Activated CD4-positive, alpha-beta T cell treated with anti-CD3 and anti-CD28 coated beads for 36 hours (primary cell): ENCODE measurements at places on chromosomes 12 and 14.

DNA sequence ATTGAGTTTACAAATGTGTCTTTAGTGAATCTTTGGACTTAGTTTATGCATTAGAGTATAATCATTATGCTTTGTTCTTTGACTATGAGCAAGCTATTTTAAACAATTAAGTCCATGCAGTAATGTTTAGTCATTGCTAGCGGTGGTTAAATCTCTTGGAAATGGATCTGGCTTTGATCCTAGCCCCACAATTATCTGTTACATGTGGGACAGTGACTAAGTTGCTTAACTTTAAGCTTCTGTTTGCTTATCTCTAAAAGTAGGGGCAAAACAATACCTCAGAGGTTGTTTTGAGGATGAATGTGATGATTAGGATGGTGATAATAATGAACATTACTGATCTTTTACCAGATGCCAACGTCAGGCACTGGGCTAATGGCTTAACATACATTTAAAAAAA is 124.2 kb downstream of the NPAS3 start:
- DNase-seq: no peak

- no peak for DNase-seq
Measured at GRCh38 chr12:1130164-1130563, 139.1 kb downstream of the ERC1 start.

DNA sequence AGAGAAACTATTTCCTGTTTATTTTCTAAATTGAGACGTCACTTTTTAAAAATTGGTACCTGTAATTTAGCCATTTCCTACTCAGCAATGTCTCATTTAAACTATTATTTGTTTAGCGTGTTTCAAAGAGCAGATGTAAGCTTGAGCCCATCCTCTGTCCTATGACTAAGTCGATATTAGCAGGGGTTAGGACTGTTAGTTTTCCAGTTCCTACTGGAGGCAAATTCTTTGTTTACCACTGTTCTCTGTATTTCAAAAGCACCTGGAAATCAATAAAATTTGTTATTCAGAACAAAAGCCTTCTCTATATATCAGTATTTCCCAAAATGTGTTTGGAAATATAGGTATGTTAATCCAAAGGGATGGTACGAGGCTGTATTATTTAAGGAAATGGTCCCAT is 42.4 kb downstream of the MDM2 start:
- DNase-seq: no peak

GRCh38 chr12:57731411-57732080 is 7.0 kb downstream of the AGAP2 start:
- DNase-seq: no peak

DNA sequence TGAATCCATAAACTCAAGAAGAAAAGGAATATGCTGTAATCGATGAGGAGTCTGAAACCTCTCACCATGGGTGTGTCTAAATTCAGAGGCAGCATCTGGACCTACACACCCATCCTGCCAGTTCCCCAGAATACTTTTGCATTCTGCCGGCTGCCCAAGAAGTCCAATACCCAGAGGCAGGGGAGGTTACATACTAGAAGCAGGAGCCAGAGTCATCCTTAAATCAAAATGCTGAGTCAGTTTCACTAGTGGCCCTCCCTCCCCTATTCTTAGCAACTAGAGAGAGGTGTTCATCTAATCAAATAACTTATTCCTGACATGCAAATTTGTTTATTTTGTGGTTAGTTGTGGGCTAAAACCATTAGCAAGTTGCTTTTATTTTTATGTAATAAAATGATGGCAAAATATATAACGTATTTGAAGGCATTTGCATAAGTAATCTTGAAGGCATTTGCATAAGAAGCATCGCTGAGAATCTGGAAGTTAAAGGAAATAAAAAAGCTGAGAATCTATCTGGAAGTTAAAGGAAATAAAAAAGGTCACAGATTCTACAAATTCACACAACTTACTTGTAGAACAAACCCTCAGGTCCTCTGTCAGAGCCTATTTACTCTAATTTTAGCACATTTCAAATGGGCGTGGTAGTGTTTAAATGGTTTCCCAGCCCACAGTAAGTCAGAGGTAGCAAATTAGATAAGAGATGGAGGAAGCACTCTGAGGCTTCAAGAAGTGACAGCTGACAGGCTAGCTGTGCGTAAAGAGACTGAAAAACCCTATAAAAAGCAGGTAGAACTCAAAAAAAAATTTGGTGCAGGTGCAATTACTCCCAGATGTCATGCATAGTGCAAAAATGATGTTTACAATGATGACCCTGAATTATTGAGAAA is 7.8 kb downstream of the BHLHE41 start:
- DNase-seq: no peak

DNA sequence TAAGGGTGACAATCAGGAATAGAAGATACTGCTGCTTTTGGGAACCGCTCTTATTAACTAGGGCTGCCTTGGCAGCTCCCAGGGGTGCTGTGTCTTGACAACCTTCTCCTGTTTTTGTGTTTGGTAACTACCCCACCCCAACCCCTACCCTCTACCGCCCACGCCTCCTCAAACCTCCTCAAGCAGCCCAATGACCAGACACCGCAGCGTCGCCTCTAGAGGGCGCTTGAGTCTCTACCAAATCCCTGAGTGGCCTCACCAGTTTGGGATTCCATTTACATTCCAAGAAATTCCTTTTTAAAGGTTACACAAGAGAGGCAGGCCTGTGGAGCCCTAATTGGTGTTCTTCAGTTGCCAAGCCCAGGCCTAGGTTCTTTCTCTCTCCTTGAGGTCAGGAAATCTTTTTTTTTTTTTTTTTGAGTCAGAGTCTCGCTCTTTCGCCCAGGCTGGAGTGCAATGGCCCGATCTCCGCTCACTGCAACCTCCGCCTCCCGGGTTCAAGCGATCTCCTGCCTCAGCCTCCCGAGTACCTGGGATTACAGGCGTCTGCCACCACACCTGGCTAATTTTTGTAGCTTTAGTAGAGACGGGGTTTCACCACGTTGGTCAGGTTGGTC is 72.4 kb upstream of the USP44 start:
- DNase-seq: peak; percentile 59

GRCh38 chr12:2003676-2004112 is 563 bp downstream of the DCP1B start:
- no peak for DNase-seq

DNA sequence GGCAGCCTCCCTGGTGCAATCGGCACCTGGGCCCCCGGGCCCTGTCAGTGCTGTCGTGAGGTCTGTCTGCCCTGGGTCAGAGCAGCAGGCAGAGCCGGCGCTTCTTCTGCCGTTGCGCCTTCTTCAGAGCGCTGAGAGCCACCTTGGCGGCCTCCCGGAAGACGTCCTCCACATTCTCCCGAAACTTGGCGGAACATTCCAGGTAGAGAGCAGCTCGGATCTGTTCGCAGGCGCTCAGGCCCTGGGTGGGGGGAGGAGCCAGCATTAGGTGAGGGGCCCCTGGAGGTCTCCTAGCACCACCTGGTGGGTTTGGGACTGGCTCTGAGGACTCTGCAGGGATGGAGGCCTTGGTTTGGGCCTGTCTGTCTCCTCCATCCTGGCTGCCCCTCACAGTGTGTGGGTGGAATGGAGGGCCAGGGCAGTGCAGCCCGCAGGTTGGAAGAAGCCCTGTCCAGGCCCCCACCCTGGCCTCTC is 14.0 kb downstream of the RHOF start:
- no peak for DNase-seq

- no peak for DNase-seq
Measured at GRCh38 chr14:66802962-66803361, 295.0 kb downstream of the GPHN start.

- DNase-seq: no peak
Measured at GRCh38 chr12:15206831-15207389, 14.3 kb downstream of the RERG start.

- DNase-seq: peak; percentile 27
Measured at GRCh38 chr14:67668559-67668958, 5.9 kb downstream of the VTI1B start.

GRCh38 chr12:69639400-69640016 is 28.8 kb upstream of the LRRC10 start:
- DNase-seq: peak; percentile 79

- no peak for DNase-seq
Measured at GRCh38 chr12:94648578-94648977, 1.8 kb downstream of the TMCC3 start.

- DNase-seq: no peak
Measured at GRCh38 chr14:91745344-91745743, 13.5 kb upstream of the CATSPERB start.

DNA sequence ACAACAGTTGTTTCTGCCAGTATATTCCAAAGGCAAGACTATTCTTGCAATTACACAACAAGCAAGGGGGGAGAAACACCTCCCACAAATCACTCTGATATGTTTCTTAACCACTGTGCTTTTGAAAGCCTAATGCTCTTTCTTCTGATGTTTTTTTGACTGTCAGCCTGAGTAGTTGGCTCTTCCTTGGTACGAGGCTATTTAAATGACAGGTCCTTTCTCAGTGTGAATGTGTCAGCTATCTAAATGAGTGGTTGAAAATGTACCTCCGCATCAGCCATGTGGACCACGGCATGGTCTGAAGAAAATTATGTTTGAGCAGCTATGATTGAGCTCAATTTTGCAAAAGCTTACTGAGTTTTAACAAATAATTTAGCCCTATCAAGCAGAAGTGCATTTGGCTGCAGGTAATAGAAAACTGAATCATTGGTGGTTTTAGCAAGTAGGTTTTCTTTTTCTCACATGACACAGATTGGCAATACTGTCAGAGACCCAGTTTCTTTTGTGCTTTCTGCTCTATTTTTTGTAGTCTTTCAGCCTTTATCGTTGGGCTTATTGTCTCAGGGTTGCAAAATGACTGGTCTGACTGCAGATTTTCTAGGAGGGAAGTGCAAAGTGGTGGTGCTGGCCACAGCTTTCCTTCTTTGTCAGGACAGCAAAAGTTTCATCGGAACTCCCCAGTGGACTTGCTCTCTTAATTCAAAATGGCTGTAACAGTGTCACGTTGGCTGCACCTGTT is 162.8 kb downstream of the RGS6 start:
- peak; percentile 5 for DNase-seq

- no peak for DNase-seq
Measured at GRCh38 chr14:20332431-20332787, 670 bp downstream of the CCNB1IP1 start.
